NCI-H69 (cell line): ENCODE measurements at places on chromosomes 2 and 18.

- no peak for DNase-seq
These were observed 1364.9 kb upstream of the NRXN1 start for GRCh38 chr2:52396836-52397235.

DNA sequence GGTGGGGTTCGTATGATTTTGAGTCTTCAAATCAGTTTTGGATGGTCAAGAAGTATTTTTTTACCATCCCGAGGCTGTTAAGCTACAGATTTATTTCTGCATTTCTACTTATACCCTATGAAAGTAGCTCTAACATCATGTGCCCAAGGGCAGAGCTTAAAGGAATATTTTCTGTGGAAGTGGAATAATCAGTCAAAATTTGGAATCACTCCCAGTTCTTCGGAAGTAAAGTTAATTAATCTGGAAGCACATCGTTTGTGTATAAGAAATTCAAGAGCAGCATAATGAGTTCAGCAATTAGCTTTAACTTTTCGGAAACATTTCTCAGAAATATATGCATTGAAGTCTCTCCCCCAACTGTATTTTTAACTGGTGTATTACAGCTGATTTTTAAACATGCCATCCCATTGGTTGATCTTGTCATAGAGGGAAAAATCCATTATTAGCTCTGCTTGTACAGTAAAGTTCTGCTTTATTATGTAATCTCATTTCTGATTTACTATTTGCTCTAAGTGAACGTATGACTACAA is 510.1 kb downstream of the DCC start:
- no peak for DNase-seq

- no peak for DNase-seq
These were observed 205.1 kb upstream of the SIX3 start for GRCh38 chr2:44736270-44736942.

- DNase-seq, result no peak
These were observed 68.7 kb upstream of the PSMD14 start for GRCh38 chr2:161239326-161240109.

GRCh38 chr2:105777031-105777482 is 32.3 kb downstream of the NCK2 start:
- no peak for DNase-seq

DNA sequence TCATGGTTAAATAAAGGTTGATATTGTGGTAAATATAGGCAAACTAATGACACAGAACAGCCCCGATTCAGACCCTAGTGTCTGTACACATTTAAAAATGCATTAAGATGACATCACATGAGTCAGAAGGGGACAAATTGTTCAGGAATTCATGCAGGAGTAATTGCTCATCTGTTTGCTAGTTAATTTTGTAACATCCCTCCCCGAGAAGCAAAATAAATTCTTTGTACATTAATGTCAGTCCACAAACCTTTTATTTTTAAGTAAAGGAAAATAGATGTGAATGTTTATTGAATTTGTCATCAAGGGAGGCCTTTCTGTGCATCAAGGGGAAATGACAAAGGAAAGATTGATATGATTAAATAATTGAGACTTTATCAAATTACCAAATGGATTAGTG is 69.9 kb downstream of the SH3BP4 start:
- no peak for DNase-seq

- DNase-seq, result peak; percentile 95
These were observed 128.7 kb downstream of the CTIF start for GRCh38 chr18:48667276-48668254.

DNA sequence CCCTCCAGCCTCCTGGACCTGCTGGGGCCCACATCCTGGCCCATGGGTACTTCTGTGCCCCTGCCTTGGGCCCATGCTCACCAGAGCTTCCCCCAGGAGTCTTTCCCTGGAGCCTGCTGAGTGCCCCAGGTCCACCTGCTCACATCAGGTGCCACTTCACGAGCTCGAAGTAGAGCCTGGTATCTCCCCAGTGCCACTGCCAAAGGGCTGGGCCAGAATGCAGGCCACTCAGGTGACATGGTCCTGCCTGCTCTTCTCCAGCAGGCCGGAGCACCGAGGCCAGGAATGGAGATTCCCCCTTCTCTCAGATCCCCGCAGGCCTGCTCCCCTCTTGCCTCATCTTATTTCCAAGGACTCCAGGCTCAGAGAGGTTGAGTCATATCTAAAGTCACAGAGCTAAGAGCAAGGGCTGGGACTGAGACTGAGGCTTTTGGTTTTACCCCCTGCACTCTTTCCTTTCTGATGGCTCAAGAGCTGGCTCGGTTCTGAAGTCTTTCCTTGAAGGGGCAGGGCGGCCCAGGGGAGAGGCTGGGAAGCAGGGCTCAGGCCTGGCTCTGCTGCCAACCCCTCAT is 79.2 kb downstream of the HS1BP3 start:
- no peak for DNase-seq

DNA sequence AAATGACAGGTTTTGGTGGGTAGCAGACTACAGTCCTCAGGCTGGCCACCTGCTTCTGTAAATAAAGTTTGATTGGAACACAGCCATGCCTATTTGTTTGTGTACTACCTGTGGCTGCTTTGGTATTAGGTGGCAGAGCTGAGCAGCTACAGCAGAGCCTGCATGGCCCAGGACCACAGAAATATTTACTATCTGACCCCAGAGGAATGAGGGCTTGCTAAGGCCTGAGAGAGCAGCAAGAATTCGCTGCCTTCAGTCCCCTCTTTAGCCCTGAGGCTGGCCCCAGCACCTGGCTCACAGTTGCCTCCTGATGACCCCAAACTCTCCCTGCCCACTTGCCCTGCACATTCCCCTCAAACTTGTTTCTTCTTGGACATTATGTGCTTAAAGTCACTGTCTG is 32.5 kb downstream of the POLR1A start:
- no peak for DNase-seq

GRCh38 chr2:162014751-162015150 is 59.3 kb downstream of the DPP4 start:
- DNase-seq, result no peak

GRCh38 chr2:233498126-233498525 is 68.5 kb downstream of the USP40 start:
- no peak for DNase-seq

- DNase-seq, result no peak
These were observed 56.9 kb downstream of the MAP3K20 start for GRCh38 chr2:173132531-173132930.

GRCh38 chr2:6398421-6398820 is 467.3 kb downstream of the CMPK2 start:
- DNase-seq, result no peak

DNA sequence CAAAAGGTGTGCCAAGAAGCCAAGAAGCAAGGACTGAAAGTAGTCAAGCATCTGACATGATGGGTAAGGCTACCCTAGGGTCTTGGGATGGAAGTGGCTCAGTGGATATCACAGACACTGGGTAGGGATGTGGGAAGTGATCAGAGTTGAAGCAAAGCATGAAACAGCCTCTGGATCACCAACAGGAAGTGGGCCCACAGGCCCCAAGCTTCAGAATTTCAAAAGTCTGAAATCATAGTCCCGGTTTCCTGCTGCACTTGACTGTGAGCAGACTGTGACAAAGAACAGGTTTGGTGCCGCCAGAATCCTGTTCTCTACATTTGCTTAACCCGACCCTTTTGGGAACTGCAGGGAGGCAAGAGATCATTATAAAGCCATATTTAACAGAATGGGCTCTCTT is 57.4 kb downstream of the SP100 start:
- no peak for DNase-seq

DNA sequence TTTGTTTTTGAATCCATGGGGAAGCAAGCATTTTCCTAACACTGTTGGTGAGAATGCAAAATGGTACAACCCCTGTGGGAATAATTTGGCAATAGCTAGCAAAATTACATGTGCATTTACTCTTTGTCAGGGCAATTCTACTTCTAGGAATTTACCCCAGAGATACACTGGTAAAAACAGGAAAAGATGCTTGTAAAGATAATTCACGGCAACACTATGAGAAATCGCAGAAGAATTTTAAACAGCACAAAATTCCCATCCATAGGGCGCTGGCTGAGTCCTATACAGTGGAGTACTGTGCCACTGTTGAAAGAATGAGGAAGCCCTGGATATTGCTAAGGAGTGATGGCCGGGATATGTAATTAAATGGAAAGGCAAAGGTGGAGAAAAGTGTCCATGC is 75.8 kb downstream of the DGKD start:
- no peak for DNase-seq

DNA sequence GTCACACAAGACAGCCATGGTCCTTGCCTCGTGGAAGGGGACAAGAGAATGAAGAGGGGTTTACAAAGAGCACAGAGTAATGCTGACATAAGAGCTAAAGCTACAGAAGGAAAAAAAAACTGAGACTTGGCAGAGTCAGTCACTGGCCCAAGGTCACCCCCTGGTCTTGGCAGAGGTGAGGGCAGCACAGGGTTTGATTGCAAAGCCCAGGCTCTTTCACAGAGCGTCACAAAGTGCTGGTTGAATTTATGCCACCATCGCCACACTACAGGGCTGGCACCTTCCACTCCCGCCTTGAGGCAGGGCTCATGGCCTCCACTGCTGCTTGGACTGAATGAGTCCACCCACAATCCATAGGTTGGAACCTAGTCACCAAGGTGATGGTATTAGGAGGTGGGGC is 190.2 kb downstream of the INHBB start:
- DNase-seq, result no peak

DNA sequence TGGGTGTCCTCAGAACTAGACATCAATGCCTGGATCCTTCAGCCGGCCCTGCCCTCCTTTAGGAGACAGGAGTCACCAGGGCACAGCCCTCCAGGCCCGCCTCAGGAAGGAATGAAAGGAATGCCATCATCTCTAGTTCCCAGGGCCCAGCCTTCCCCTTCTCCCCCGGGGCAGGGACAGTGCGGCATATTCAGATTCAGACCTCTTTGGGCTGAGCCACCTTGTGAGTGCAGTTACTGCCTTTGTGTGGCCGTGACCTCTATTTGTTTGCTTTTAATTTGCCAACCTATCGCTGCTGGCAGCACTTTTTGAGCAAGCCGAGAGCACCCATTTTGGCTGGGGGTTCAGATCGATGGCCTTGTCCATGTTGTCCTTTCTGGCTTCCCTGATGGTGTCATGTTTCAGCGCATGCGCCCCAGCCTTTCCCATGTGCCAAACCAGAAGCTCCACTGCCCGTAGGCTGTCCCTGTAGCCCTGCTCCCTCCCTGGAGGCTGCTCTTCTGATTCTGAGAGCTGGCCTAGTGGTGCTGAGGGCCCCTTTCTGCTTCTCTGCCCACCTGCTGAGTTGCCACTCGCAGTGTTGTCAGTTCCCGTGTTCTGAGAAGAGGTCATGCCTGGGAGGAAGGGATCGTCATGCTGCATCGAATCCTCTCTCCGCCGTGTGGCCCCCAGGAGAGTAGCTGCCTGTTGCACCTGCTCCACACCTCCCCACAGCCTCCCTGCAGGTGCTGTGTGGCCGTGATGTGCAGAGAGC is 10.9 kb downstream of the ANKRD23 start:
- DNase-seq, result peak; percentile 75

GRCh38 chr18:11828786-11829432 is 22.3 kb upstream of the CHMP1B start:
- no peak for DNase-seq

- no peak for DNase-seq
These were observed at the start of gene IL1B for GRCh38 chr2:112836695-112837117. Gene IL1B, minus strand, starts transcription at chr2:112836779. Its CDS starts 550 bp downstream, at chr2:112836229.

DNA sequence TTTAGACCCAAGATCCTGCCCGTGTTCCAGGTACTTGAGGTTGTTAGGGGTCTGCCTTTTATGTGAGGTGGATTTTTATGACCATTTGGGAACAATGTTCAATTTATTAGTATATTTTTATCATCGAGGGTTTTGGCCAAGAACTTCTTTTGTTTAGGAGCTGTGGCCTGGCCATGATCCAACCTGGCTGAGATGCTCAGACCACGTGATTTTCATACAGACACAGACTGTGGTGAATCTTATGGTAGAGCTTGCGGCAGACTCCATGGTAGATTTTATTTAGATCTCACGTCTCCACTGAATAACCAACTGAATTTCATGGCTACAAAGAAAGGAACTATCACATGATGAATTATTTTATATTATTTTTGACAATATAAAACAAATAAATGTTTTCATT is 405.5 kb upstream of the VWC2L start:
- DNase-seq, result no peak

DNA sequence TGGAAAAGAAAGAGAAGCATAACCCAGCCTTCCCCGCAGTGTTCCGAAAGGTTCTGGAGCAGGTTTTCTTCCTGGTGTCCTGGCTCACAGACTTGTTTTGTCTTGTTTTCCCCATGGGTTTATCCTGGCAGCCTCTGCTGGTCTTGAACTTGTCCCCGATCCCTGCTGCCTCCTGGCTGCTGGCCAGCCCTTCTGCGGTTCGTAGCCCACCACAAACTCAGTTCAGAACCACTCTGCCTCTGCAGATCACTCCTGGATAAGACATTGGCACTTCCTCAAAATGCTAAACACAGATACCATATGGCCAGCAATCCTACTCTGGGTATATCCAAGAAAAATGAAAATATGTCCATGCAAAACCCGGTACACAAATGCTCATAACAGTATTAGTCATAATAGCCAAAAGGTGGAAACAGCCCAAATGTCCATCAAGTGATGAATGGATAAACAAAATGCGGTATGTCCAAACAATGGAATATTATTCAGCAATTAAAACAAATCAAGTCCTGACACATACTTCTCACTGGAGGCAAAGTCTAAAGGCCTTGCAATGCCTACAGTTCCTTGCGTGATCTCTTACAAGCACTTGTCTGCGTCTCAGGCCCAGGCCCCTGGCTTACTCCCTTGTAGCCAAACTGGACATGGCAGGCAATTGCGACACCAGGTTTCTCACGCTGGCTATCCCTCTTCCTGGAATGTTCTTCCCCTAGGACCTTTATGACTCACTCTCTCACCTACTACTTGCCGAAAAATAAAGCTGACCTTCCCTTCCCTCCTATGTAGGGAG is 28.0 kb upstream of the ARHGEF4 start:
- no peak for DNase-seq

DNA sequence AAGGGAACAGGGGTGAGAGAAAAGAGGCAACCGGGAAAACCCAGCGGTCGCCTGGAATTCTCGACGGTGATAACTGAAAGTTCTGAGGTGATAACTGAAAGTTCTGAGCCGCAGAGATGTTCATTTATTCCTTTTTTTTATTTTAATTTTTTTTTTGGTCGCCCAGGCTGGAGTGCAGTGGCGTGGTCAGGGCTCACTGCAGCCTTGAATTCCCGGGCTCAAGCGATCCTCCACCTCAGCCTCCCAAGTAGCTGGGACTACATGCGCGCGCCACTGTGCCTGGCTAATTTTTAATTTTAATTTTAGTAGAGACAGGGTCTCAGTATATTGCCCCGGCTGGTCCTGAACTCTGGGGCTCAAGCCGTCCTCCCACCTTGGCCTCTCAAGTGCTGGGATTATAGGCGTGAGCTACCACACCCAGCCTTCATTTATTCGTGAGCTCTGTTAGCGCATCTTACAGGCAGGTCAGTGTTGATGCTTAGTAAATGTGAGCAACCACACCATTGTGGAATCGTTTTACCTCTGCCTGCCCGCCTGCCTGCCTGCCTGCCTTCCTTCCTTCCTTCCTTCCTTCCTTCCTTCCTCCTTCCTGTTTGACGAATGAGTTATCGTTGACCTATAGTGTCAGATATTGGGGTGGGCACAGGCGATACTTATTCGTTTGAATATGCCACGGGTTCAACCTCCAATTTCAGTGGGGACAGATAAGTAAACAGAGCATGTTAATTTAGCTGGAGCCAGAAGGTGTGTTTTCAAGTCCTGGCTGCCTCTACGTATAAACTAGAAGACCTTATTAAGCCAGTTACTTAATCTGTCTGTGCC is 557 bp upstream of the E2F6 start:
- peak; percentile 53 for DNase-seq
